ENCODE measurements at places on chromosomes 1 and 21.

DNA sequence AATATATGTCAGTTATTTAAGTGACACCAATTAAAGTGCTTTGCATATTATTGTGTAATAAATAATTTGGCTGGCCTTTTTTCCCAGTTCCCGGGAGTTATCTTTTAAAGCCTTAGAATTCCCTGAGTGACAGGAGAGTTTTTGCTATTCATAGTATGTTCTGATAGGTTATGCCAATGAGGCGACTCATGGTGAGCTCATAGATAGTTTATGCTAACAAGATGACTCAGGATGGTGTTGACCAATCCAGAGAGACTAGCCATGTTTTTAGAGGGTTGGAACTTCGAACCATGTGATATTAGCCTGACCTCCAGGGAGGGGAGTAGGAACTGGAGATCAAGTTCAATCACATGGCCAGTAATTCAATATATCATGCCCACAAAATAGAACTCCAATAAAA, 310.8 kb downstream of the USP25 start:
- no peak for DNase-seq

GRCh38 chr21:27569091-27569490, 602.2 kb upstream of the ADAMTS5 start:
- DNase-seq: no peak

DNA sequence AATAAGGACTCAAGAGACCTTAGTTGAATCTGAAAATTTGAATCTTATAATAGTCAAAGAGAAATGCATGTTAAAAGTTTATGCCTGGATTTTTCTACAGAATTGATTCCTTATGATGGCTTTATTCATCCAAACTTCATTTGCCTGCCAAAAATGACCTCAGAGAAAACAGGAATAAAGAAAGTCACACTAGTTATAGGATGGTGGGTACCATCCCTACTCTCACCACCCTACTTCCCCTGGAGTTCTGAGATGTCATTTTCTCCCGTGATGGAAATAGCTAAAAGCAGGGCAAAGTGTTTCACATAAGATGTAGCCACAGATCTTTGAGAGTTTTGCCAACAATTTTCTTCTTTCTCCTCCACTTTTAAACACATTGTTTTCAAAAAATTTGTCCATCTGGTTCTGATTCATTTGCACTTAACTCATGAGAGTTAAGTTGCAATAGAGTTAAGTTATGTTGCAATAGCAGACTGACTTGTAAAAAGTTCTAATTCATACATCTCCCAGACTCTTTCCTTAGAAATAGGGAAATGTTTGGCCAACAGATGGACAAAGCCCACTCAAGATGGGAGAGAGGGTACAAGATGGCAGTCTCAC, 384.6 kb downstream of the PLPP3 start:
- DNase-seq: no peak

GRCh38 chr1:89974256-89974655, 20.7 kb upstream of the ZNF326 start:
- DNase-seq: no peak

DNA sequence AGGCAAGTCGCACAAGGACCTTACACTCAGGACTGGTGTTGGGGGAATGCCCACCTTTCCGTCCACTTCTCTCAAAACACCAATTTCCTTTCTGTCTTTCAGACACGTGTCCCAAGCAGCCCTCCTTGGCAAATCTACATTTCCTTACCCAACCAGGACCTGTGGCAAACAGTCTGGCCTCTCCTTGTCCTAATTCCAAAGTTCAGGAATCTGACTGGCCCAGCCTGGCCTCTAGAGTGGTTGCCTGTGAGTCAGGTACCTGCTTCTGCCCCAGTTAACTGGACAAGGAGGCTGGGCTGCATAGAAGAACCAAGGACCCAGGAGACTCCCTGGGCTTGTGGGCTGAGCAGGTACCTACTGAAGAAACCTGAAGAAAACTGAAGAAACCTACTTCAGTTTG, 34.3 kb upstream of the CITED4 start:
- DNase-seq: no peak

DNA sequence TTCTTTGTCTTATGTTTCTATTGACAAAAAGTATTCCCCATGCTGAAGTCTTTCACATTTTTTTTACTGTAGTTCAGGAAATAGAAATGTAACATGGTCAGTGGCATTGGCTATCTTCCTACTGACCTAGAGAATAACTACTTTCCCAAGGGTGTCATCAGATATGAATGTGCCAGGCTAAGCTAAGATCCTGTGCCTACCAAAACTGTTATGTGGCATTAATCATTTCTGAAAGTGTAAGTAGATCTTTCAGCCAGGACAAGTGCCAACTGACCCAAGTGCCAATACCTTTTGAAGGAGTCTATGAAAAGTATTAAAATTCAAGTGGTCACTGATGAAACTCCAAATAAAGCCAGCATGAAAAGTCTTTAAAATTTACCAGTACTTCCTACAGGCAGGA, 165.3 kb downstream of the TNFSF18 start:
- DNase-seq: no peak

GRCh38 chr21:41767606-41768436, 969 bp upstream of the RIPK4 start:
- DNase-seq: no peak

DNA sequence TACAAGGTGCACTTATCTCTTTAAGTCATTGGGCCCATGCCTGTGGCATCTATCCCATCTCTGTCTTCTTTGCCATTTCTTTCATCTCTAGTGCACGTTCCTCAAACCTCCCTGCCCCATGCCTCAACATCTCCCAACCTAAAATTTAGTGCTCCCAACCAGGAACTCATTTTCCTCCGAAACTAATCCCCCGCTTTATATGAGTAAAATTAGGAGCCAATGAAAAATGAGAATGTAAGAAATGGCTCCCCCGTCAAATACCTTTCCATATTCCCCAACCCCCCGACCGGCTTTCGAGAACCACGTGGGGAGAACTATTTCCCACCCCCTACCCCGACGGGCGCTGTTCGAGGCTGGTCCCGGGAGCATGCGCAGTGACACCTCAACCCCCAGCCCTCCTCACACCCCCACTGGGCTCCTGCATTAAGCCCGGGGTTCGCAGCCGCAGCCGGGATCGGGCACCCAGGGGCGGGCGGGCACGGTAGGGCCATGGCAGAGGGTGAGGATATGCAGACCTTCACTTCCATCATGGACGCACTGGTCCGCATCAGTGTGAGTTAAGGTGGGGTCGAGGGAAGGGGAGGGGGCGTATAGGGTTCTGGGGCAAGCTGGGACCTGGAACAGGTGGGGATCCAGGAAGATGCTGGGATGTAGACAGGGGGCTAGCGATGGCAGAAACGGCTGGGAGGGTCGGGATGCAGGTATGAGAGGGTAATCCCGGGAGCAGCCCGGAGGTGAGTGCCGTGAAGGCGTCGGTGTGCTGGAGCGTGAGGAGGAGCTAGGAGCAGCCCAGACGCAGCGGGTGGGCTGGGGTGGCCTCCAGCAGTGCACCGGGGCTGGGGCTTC, at the start of gene TRIM46:
Gene TRIM46, plus strand, starts transcription at position 372 of the 846 bp plus-strand sequence. Its CDS starts 118 bp downstream, at position 490.
- DNase-seq: no peak

DNA sequence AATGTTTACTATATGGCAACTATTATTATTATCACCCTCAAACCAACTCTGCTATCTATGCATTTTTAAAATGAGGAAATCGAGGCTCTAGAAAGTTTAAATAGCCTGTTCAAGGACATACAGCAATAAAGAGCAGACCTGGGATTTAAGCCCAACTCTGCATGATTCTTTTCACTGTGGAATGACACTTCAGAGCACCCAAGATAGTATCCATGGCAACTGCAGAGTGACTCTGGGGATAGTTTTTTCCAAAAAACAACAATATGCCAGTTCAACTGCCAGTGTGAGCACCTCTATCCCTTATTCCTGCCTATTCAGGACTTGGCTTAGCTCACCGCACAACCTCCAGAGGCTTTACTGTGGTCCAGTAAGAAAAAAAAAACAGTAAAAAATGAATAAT, 293.9 kb downstream of the BRINP2 start:
- DNase-seq: no peak

GRCh38 chr1:97245026-97245425, 523.4 kb downstream of the PTBP2 start:
- DNase-seq: no peak

- no peak for DNase-seq
Measured at GRCh38 chr21:15415541-15416261, 314.1 kb upstream of the USP25 start.

DNA sequence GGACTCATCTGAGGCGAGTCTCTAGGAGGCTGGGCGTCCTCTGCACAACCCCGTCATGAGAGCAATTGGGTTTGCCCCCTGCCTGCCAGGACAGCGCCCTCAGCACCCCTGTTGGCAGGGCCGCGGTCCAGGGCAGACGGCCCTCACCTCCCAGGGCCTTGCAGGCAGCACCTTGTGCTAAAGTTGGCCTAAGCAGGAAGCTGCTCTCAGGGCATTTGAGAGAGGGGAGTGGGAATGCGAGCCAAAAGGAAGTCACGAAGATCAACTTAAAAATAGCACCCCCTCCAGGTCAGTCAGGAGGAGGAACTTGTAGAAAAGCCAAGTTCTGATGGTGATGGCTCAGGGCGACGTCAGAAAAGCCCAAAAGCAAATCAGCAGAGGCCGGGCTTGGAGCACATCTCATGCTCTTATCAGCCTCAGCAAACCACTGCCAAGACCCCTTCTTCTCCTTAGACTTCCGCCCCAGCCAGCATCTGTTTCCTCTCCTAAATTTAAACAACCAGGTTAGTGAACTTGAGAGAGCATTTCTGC, 12.6 kb upstream of the ADORA3 start:
- peak; percentile 69 for DNase-seq

GRCh38 chr1:187689129-187689528, 860.4 kb downstream of the PLA2G4A start:
- DNase-seq: no peak

- DNase-seq: no peak
Measured at GRCh38 chr1:110783292-110783918, 89.5 kb upstream of the CD53 start.

DNA sequence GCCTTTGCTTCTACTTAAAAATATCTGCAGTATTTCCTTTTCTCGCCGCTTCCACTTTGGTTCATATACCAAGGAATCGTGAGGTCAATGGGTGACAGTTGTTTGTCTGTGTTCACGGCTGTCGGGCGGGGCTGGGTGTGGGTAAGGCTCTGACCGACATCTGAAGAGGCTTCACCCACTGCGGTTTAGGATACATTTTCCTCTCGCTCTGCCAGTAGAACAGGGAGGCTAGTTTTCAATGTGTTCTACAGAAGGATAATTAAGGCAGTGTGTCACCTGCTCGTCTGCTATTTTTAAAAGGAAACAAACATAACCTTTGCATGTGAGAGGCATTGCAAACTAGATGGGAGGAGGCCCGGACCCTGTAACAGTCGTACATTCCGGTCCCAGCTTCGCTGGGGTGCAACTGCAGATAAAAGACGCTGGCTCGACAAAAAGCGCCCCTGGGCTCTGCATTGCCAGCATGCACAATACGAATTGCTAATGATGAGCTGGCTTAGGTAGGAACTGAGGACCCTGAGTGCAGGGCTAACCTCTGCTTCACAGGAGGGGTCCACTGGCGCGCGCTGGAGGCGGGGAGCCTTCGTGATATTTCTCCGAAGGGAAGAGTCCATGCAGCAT, 8.5 kb upstream of the ERG start:
- DNase-seq: no peak

GRCh38 chr1:81877940-81878339, 77.2 kb downstream of the ADGRL2 start:
- DNase-seq: no peak

GRCh38 chr1:98119796-98120195, 199.0 kb upstream of the DPYD start:
- DNase-seq: no peak

GRCh38 chr1:199218065-199218464, 579.2 kb downstream of the PTPRC start:
- no peak for DNase-seq

GRCh38 chr1:178352790-178353416, 143.9 kb downstream of the CLEC20A start:
- no peak for DNase-seq

DNA sequence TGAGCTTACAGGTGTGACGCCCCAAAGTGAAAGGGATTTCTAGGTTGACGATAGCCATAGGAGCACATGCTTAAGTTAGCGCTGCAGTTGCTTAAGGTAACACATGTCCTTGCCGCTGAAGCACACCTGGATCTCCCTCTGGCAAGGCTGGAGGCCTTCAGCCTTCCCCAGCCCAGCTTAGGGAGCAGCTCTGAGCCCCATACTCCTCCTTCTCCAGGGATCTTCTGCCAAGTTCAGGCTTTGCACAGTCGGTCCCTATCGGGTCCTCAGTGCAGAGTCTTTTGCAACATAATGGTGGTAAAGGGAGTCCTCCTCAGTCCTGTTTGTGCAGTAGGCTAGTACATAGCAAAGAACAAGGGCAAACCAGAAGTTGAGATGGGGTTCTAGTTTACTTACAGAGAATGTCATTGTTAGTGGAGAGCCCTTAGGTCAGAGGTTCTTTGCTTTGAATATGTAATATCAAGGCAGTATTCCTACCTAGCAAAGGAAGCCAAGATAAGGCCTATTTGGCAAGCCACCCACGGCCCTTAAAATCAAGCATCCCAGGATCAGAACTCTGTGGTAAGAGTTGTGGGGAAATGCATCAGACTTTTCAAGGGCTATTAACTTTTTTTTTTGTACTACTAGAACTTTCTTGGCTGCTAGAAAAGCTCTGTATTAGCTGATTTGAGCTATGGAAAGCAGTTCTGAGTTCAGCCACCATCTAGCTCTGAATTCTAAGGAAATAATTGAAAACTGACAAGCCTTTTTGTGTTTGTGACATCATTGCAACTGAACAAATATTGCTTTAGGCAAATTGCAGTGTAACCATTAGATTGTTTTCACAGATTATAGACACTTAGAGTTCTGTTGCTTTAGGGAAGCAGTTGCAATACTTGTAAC, 1.4 kb downstream of the EVA1C start:
- DNase-seq: no peak

GRCh38 chr1:192713921-192714320, 78.0 kb downstream of the RGS13 start:
- no peak for DNase-seq

- no peak for DNase-seq
Measured at GRCh38 chr1:157181258-157181657, 43.1 kb upstream of the ETV3 start.

GRCh38 chr1:108082001-108082400, 117.0 kb upstream of the VAV3 start:
- peak; percentile 16 for DNase-seq

GRCh38 chr1:182688436-182689205, 4.2 kb upstream of the RGS8 start:
- no peak for DNase-seq

GRCh38 chr1:3024588-3024987, 3.3 kb downstream of the ACTRT2 start:
- DNase-seq: no peak

DNA sequence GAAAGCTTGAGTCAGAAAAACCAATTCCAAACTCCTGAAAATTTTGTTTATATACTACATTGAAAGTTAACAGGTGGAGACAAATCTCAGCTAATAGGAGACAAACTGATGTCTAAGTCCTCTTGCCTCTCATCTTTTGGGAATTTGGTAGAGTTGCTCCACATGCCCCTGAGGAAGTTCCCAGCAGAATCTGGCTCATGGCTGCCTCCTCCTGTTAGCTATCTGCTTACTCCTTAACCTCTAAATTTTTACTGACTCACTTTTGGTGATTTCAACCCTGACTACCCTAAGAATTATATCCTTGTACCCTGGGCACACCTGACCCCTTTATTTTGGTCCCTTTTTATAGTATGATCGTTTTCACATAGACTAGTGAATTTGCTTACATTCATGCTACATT, 633.7 kb upstream of the USP24 start:
- DNase-seq: no peak

GRCh38 chr1:159091180-159091560, 14.6 kb upstream of the AIM2 start:
- DNase-seq: no peak

All from substantia nigra (tissue), 51 donors.